ENCODE measurements at places on chromosomes 5 and 9. TPM values are rescaled to one million over a fixed set of nuclear protein-coding genes. Genes with fewer than 3 reads are reported as not detected.

DNA sequence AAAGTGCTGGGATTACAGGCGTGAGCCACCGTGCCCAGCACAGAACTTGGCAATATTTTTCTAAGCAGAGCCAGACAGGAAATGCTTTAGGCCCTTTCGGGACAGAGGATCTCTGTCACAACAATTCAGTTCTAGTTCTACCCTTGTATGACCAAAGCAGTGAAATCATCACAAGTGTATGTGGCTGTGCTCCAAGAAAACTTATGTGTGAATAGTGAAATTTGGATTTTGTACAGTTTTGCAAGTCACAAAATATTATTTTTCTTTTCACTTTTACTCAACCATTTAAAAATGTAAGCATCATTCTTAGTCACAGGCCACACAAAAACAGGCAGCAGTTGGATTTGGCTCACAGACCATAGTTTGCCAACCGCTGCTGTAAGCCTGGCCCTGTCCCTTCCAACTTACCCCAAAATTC is 20.4 kb upstream of the PRUNE2 start:
- no peak overlapping the region for H3K4me3 ChIP-seq
- no peak for DNase-seq
- no peaks in the 10 kb centered on the region for H3K36me3 ChIP-seq
- H3K27me3 ChIP-seq, result no peaks in the 10 kb centered on the region

GRCh38 chr5:35651002-35651756 is 33.5 kb downstream of the SPEF2 start:
- no peak overlapping the region for H3K4me3 ChIP-seq
- H3K36me3 ChIP-seq, result no peaks in the 10 kb centered on the region
- H3K27me3 ChIP-seq, result no peaks in the 10 kb centered on the region
- H3K4me1 ChIP-seq, result no peaks in the 10 kb centered on the region
- peak; percentile 55 for DNase-seq

GRCh38 chr5:174991847-174992246 is 267.5 kb downstream of the MSX2 start:
- H3K36me3 ChIP-seq, result no peaks in the 10 kb centered on the region
- peaks cover 22% of the 10 kb centered on the region for H3K27me3 ChIP-seq
- H3K27ac ChIP-seq, result no peak overlapping the region

DNA sequence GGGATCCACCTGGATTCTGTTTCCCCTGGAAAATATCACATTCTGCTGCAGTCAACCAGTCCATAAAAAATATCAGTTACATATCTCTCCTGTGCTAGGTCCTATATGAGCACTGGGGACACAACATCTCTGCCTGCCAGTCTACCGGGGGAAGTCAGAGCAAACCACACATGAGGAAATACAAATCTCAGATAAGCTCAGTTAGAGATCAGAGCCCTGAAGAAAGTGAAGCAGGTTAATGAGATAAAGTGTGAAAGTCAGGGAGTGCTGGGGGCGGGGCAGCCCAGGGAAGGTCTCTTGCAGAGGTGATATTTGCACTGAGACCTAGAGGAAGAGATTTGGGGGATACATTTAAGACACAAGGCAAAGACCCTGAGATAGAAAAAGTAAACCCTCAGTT is 67.8 kb upstream of the SLC1A1 start:
- no peaks in the 10 kb centered on the region for H3K27me3 ChIP-seq
- peaks cover 13% of the 10 kb centered on the region for H3K4me1 ChIP-seq
- no peak for DNase-seq
- no peaks in the 10 kb centered on the region for H3K36me3 ChIP-seq
- no peak overlapping the region for H3K4me3 ChIP-seq
- H3K27ac ChIP-seq, result no peak overlapping the region

- H3K27ac ChIP-seq, result no peak overlapping the region
- no peak overlapping the region for H3K4me3 ChIP-seq
- no peaks in the 10 kb centered on the region for H3K36me3 ChIP-seq
- DNase-seq, result no peak
- H3K27me3 ChIP-seq, result no peaks in the 10 kb centered on the region
- no peaks in the 10 kb centered on the region for H3K4me1 ChIP-seq
Observed at GRCh38 chr5:32814141-32814540, 103.0 kb downstream of the NPR3 start.

DNA sequence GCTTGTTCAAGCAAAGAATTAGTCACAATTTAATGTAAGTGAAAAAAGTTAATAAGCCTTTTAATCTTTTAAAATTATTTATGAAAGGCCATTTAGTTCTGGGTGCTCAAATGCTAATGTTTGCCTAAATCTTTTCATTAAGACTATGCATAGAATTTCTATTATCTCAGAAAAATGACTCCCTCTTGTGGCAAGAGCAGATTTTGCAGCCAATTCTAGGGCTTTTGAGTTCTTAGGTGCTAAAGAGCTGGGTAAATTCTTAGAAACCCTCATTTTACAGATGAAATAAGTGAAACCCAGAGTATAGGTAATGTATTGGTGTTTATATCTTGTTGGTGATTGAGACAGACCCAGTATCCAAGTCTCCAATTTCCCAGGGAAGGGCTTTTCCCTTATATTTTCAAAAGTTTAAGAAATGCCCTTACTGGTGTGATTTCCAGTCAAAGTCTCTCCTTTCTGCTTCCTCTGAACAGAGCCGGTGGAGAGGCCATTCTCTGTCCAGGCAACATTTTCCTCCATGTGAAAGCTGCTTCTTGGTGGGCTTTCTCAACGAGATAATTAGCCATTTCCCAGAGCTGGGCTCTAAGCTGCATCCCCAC is 24.1 kb upstream of the PCSK5 start:
- no peaks in the 10 kb centered on the region for H3K27me3 ChIP-seq
- peak; percentile 62 for DNase-seq
- H3K4me1 ChIP-seq, result no peaks in the 10 kb centered on the region
- no peak overlapping the region for H3K4me3 ChIP-seq

DNA sequence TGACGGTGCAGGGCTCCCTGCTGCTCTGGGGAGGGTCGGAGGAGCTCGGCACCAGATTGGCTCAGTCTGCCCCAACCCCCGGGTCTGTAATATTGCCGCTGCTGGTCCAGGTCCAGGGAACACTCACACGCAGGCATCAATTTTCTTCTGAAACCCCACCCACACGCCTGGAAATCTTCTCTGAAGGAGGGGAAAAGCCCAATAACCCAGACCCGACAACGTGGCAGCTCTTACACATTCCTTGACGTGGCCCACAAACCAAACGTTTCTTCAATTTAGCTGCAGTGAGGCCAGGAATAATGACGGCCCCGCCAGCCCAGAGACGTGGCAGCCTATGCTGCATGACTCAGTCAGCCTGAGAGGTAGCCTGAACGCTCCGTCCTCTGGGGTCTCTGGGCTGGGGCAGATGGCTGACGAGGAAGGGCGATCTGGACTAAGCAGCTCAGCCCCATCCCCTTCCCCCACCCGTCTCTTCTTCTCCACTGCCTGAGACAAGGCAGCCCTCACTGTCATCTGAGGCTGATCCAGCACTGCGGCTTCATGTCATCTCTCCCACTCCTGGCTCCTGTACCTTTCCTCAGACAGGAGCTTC is 9.9 kb upstream of the SPARC start:
- no peak overlapping the region for H3K27ac ChIP-seq
- H3K4me3 ChIP-seq, result no peak overlapping the region
- H3K4me1 ChIP-seq, result peaks cover 14% of the 10 kb centered on the region

GRCh38 chr5:169051351-169051750 is 249.6 kb downstream of the SLIT3 start:
- H3K4me1 ChIP-seq, result peaks cover 30% of the 10 kb centered on the region
- H3K27ac ChIP-seq, result peak overlapping the region; percentile 81
- no peaks in the 10 kb centered on the region for H3K27me3 ChIP-seq
- no peak overlapping the region for H3K4me3 ChIP-seq
- no peaks in the 10 kb centered on the region for H3K36me3 ChIP-seq
- DNase-seq, result peak; percentile 41

GRCh38 chr5:149228618-149229297 is 42.9 kb upstream of the AFAP1L1 start:
- peaks cover 3% of the 10 kb centered on the region for H3K27me3 ChIP-seq
- no peaks in the 10 kb centered on the region for H3K4me1 ChIP-seq
- H3K36me3 ChIP-seq, result no peaks in the 10 kb centered on the region
- H3K27ac ChIP-seq, result no peak overlapping the region
- DNase-seq, result peak; percentile 62
- no peak overlapping the region for H3K4me3 ChIP-seq

GRCh38 chr9:30676651-30677050 is 1707.8 kb upstream of the ACO1 start:
- H3K4me1 ChIP-seq, result peaks cover 5% of the 10 kb centered on the region
- no peaks in the 10 kb centered on the region for H3K27me3 ChIP-seq

DNA sequence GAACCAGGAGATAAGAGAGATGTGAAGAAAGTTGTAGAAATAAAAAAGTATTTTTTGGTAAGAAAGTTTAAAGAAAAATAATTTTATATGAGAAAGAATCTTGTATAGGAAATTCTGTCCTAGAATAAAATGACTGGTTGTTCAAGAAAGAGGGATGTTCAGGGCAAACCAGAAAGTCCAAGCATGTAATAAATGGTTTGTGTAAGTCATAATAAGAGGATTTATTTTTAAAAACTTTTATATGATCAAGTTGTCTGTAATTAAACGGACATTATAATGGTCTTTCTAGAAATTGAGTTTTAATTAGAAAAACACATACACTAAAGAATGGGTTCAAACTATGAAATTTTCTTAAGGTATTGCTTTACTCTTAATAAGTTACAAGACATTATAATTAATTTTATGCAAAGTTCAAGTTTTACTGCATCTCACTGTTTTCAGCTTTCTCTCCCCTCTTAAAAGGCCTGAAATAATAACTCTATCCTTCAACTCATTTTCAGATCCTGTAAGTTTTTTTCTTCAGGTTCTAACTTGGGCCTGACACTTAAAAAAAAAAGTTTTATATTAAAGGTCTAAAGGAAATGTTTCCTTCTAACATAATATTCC is 56.1 kb upstream of the ZNF300 start:
- no peak overlapping the region for H3K4me3 ChIP-seq
- no peaks in the 10 kb centered on the region for H3K36me3 ChIP-seq
- no peaks in the 10 kb centered on the region for H3K4me1 ChIP-seq
- no peak overlapping the region for H3K27ac ChIP-seq
- no peaks in the 10 kb centered on the region for H3K27me3 ChIP-seq

- no peak overlapping the region for H3K4me3 ChIP-seq
- no peak overlapping the region for H3K27ac ChIP-seq
- H3K27me3 ChIP-seq, result no peaks in the 10 kb centered on the region
- peaks cover 31% of the 10 kb centered on the region for H3K36me3 ChIP-seq
- H3K4me1 ChIP-seq, result no peaks in the 10 kb centered on the region
Observed at GRCh38 chr9:27565696-27566095, 7.6 kb downstream of the C9orf72 start.

DNA sequence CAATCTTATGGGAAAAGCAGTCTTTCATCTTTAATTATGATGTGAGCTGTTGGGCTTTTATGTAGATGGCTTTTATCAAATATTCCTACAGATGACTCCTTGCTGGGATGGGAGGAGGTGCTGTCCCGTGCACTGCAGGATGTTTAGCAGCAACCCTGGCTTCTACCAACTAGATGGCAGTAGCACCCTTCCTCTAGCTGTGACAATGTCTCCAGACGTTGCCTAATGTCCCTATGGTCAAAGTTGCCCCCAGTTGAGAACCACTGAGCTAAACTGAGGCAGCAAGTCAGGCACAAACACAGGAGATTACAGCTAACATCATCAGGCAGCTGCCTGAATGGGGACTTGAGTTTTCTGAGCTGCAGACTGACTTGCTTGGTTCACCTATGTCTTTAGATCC is 401.9 kb upstream of the PDE4D start:
- H3K36me3 ChIP-seq, result no peaks in the 10 kb centered on the region
- H3K27me3 ChIP-seq, result no peaks in the 10 kb centered on the region
- DNase-seq, result peak; percentile 68
- H3K4me3 ChIP-seq, result no peak overlapping the region

- no peaks in the 10 kb centered on the region for H3K27me3 ChIP-seq
- H3K4me3 ChIP-seq, result no peak overlapping the region
- H3K36me3 ChIP-seq, result no peaks in the 10 kb centered on the region
- no peak for DNase-seq
Observed at GRCh38 chr5:143470120-143470519, 66.6 kb upstream of the NR3C1 start.

DNA sequence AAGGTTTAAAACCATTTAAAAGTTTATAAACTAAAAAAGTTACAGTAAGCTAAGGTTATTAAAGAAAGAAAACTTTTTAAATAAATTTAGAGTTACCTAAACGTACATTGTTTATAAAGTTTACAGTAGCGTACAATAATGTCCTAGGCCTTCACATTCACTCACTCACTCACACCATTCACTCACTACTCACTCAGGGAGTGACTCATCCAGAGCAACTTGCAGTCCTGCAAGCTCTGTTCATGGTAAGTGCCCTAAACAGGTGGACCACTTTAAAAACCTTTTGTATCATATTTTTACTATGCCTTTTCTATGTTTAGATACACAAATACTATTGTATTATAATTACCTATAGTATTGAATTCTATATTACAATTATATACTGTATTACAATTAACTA is 190.8 kb upstream of the RASA1 start:
- H3K4me3 ChIP-seq, result no peak overlapping the region
- no peaks in the 10 kb centered on the region for H3K4me1 ChIP-seq
- H3K27ac ChIP-seq, result no peak overlapping the region
- no peaks in the 10 kb centered on the region for H3K27me3 ChIP-seq
- no peak for DNase-seq
- no peaks in the 10 kb centered on the region for H3K36me3 ChIP-seq

- peaks cover 6% of the 10 kb centered on the region for H3K4me1 ChIP-seq
- no peaks in the 10 kb centered on the region for H3K36me3 ChIP-seq
- H3K4me3 ChIP-seq, result no peak overlapping the region
- no peak overlapping the region for H3K27ac ChIP-seq
- H3K27me3 ChIP-seq, result no peaks in the 10 kb centered on the region
Observed at GRCh38 chr5:76154009-76154690, 71.0 kb downstream of the SV2C start.

IZUMO3 gene
- not detected for total RNA-seq

IL3 gene
- total RNA-seq, result not detected

BSPRY gene
- 0.25 TPM for total RNA-seq

CDO1 gene
- 18.4 TPM for total RNA-seq

SGTB gene
- 5.5 TPM for total RNA-seq

Data from neural progenitor cell (in vitro differentiated cells).